Effector CD4-positive, alpha-beta T cell (primary cell): ENCODE measurements at places on chromosomes 5 and 9.

DNA sequence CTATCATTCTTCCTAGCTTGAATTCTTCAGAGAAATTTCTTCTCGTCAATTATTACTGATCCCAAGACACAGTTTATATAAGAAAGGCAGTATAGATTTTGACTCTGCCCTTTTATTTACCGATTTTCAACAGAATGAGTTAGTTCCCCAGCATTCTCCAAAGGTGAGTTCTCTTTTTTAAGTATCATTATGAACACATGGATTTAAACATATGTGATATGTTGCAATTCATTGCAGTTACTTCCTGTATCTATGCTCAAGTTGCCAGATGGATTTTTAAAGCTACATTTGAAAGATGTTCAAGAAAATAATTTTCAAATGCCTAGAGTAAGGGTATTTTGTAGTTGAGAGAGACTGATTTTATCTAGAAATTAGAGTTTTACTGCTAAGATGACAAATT, 8.4 kb downstream of the WDR41 start:
- no peak for DNase-seq

DNA sequence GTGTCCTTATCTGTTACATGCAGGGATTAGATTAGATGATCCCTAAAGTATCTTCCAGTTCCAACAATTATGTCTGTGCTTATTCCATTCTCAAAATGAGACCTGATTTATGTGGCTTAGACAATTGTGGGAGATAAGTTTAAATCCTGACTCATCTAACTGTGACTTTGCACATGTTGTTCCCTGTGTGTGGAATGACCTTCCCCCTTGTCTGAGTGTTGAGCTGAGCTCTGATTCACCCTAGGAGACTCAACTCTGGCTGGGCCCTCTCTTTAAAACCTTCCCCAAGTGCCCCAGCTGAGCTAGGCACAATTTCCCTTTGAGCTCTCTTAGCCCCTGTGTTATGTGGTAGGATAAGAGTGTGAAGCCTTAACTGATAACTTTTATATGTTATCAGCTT, 118.9 kb upstream of the ELL2 start:
- no peak for DNase-seq

GRCh38 chr9:34689512-34689911, 1.6 kb downstream of the CCL19 start:
- no peak for DNase-seq

GRCh38 chr9:112355427-112355897, 22.0 kb upstream of the PTBP3 start:
- DNase-seq, result no peak
